ENCODE measurements at places on chromosomes 2 and 18.

- no peak for DNase-seq
These were observed 11.4 kb upstream of the GAREM1 start for GRCh38 chr18:32482117-32482516.

GRCh38 chr2:84386336-84387040, 72.6 kb downstream of the SUCLG1 start:
- DNase-seq: no peak

DNA sequence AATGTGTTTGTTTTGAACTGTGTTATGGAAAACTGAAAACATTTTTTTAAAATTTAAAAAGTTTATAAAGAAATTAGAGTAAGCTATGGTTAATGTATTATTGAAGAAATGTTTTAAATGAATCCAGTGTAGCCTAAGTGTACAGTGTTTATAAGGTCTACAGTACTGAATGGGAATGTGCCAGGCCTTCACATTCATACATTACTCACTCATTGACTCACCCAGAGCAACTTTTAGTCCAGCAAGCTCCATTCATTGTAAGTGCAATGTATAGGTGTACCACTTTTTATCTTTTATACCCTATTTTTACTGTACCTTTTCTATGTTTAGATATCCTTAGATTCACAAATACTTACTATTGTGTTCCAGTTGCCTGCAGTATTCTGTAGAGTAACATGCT, 215.1 kb upstream of the THUMPD2 start:
- DNase-seq: peak; percentile 83

- DNase-seq: no peak
These were observed 472 bp upstream of the PLEKHM3 start for GRCh38 chr2:208025814-208026184.

DNA sequence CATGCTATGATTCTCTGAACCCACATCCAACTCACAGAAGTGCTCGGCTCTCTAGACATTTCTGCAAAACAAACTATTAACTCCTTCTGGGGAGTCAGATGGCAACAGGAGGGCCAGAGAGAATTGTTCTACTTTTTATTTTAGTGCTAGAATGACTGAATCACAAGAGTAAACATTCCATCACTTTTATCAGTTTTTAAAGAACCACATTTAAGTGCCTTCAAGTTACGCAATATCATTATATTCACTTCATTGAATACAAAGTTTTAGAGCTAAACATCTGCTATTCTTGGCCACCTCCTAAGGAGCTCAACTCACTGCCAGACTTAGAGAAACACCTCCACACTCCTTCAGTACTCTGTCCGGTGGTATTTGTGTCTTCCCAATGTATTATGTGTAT, 22.4 kb downstream of the B4GALT6 start:
- peak; percentile 10 for DNase-seq

- DNase-seq: no peak
These were observed 8.7 kb downstream of the ANTXR1 start for GRCh38 chr2:69021727-69022126.

GRCh38 chr2:14745288-14746076, 113.0 kb downstream of the LRATD1 start:
- no peak for DNase-seq

DNA sequence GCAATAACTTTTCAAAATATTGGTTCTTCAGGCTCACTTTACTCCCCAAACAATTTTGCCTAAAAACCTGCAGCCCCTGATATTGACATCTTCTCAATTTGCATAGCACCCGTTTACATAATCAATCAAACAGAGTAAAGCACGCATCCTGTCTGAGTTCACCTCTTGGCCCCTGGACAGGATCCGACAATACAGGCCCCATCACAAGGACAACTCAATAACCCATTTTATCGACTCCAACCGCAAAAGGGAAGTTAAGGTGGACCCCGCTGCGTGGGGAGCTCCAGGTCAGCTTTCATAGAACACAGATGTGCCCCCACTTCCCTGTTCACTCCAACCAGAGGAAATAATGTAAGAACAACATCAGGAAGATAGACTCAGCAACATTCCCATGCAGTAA, 44.7 kb downstream of the TTC32 start:
- no peak for DNase-seq

DNA sequence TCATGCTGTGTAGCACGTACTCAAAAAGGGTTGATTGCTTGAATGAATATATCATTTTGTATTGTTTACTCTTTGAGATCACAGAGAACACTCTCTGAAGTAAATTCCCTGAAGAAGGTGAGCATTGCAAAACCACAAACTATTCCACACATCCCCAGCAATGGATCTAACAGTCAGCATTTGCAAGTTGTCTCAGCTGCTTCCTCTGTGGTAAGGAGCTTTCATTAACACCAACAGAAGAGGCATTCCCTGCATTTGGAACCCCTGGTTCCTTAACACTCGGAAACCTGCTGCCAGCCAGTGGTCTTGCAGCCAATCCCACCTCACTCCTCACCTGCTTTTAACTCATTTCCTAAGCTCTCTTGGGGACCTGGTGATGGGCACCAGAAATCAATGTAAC, 108.4 kb downstream of the IRS1 start:
- DNase-seq: no peak

DNA sequence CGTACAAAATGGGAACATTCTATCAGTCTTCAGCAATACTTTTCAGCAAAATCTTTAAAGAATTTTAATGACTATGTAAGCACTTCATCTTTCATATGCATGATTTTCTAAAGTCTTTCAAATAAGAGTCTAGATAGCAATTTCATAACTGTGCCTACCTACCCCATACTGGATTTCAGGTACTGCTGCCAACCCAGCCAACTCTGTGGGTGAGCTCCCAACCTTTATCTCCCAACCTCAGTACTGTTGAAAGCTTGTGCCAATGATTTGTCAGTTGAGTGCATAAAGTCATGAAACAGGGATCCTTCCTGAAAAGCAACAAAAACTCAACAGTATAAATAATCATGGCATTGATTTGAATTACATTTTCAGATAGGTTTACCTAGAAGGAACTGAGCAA, 296.9 kb downstream of the PID1 start:
- no peak for DNase-seq
